ENCODE measurements at places on chromosomes 2 and 18.

DNA sequence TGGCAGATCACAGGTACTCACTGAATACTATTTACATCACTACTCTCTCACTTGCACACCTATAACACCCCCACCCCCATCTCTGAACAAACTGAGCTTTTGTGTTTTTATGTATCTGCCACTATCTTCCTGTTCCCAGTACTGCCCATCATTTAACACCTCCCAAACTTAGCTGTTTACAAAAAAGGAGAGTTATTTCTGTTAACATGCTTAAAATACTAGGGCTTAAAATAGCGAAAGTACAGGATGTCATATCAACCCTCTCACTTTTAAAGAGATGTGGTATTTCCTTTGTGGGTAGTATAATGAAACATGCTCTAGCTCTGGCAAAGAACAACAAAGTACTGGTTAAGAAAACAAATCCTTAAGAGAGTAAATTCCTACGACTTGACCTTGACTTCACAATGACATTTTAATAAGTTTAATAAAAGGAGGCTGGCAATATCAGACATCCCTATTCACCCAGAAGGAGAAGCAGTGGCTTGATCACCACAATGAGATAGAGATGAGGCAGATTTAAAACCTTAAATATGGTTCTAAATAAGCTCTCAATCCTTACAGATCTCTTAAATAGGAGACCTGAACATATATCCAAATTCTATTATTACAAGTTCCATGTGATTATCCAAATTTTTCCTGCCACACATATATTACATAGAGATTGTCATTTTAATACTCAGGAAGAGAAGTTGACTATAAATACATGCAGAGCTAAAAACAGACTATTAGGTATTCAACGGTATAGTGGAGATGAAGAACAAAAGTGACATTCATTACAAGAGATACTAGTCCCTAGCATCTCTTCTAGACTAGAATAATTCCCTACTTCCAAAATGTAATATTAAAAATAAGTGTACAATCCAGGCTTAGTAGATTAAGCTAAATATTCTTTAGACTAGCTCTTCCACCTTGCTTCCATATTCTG is 36.9 kb downstream of the TRAK2 start:
- DNase-seq = peak; percentile 45
- no peaks in the 10 kb centered on the region for H3K4me1 ChIP-seq
- no peaks in the 10 kb centered on the region for H3K27me3 ChIP-seq
- H3K36me3 ChIP-seq = peaks cover 1% of the 10 kb centered on the region

DNA sequence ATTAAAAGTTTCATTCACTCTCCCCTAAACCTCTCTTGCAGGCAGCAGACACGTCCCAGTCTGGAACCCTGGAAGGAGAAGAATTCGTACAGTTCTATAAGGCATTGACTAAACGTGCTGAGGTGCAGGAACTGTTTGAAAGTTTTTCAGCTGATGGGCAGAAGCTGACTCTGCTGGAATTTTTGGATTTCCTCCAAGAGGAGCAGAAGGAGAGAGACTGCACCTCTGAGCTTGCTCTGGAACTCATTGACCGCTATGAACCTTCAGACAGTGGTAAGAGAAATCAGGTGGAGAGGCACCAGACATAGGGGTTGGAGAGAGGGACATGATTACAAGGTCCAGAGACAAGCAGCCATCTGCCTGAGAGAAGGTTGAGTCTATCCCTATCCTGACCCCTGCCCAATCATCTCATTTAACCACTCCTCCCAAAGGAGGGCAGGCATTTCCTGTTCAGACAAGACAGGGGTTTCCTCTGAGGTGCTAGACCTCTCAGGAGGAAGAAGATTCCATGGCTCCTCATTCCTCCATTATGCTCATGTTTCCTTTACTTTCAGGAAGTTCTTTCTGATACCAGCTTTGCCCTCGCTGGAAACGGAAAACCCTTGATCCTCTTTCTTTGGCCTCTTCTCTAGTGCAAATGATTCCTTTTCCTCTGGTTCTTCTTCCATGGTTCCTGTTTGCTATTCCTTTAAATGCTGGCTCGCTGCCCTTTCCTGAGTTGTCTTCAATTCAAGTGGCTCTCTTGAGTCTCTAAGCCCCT is 15.1 kb downstream of the PLCD4 start:
- peaks cover 23% of the 10 kb centered on the region for H3K36me3 ChIP-seq
- no peak overlapping the region for H3K4me3 ChIP-seq
- DNase-seq = no peak
- no peaks in the 10 kb centered on the region for H3K4me1 ChIP-seq
- H3K27me3 ChIP-seq = no peaks in the 10 kb centered on the region

GRCh38 chr2:181770150-181770549 is 89.8 kb upstream of the NEUROD1 start:
- H3K4me3 ChIP-seq = no peak overlapping the region
- no peak for DNase-seq
- no peaks in the 10 kb centered on the region for H3K4me1 ChIP-seq
- no peak overlapping the region for H3K27ac ChIP-seq
- no peaks in the 10 kb centered on the region for H3K27me3 ChIP-seq
- H3K36me3 ChIP-seq = no peaks in the 10 kb centered on the region

DNA sequence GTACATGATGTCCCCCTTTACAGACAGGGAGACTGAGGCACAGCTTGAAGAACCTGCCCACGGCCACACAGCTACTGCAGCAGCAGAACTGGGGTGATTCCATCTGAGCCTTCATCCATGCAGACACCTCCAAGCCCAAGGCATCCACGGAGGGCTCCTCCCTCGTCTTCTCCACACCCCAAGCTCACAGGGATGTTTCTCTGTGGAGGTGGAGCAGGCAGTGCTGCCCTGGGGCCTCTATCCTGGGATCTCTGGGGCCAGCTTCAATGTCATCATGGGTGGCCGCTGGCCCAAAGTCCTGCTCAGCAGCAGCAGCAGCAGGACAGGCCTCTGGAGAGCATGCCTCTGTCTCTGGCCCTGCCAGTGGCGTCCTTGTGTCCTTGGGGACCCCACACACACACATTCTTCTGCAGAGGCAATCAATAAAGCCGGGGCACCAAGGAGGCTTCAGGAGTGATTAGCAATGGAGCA is 31.2 kb downstream of the ADI1 start:
- no peak overlapping the region for H3K4me3 ChIP-seq
- no peak for DNase-seq
- H3K4me1 ChIP-seq = peaks cover 14% of the 10 kb centered on the region
- H3K27ac ChIP-seq = no peak overlapping the region
